Panc1 (cell line): ENCODE measurements at places on chromosomes 6 and 20. TPM values are rescaled to one million over a fixed set of nuclear protein-coding genes. Genes with fewer than 3 reads are reported as not detected.

Gene POM121L2
- total RNA-seq: not detected

Gene TCF21
- total RNA-seq: not detected

Gene ORC3
- total RNA-seq: 36.9 TPM

Gene RIOK1
- 30.0 TPM for total RNA-seq

Gene DZANK1
- 3.0 TPM for total RNA-seq

Gene SIRPA
- total RNA-seq: 2.4 TPM

DNA sequence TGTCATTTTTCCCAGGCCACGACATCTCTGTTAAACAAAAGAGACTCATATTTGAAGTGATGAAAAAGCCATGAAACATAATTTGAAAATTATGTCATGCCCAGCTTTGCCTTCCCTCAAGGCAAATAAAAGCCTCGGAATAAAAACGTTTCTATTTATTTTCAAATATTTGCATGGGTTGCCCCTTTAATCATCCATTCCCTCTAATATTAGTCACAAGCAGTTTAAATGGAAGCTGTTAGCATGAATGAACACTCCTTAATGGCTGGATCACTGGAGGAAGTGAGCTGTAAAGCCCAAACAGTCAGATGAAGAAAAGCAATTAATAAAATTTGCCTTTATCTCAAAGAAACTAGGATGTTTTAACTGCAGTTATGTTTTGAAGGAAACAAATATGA lies 69.3 kb upstream of the STMND1 start:
- H3K36me3 ChIP-seq: no peaks in the 10 kb centered on the region
- DNase-seq: peak; percentile 15
- no peak overlapping the region for H3K27ac ChIP-seq
- no peak overlapping the region for H3K4me3 ChIP-seq
- H3K27me3 ChIP-seq: peaks cover 11% of the 10 kb centered on the region; the same call in 1 of the 2 replicates

DNA sequence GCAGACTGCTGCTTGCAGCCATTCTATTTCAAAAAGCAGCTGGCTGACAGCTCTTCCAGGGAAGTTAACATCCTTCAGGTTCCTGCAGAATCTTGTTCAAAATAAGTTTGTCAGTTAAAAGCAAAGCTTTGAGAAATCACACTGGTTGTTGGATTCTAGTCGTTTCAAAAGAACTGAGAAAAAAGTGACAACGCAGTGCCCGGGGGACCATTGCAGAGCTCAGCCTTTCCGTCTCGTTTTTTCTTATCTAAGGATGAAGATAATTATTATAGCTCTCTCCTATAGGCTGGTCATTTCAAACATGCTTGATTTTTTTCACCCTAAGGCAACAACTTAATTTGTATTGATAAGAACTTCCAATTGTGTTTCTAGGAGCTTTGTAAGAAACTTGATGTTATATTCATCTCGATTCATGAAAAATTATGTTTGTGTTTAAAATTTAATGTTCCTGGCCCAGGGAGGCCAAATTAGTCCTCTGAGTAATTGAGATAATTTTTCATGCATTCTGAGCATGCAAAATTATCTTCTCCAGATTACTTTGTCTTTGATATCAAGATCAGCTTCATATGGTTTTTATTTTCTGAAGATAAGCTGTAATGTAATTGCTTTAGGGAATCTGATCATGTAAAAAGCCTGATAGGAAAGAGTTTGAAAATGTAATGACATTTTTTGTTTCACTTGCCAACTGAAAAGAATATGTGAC lies 58.4 kb downstream of the SNAP25 start:
- H3K4me3 ChIP-seq: no peak overlapping the region
- H3K27me3 ChIP-seq: no peaks in the 10 kb centered on the region
- H3K27ac ChIP-seq: no peak overlapping the region
- H3K36me3 ChIP-seq: no peaks in the 10 kb centered on the region
- no peak for DNase-seq

- DNase-seq: no peak
- no peaks in the 10 kb centered on the region for H3K27me3 ChIP-seq
- peaks cover 12% of the 10 kb centered on the region for H3K4me1 ChIP-seq
These were observed 55.0 kb downstream of the BMP7 start for GRCh38 chr20:57211406-57211805.

GRCh38 chr6:119430805-119431204 lies 81.2 kb upstream of the MAN1A1 start:
- no peak overlapping the region for H3K4me3 ChIP-seq
- H3K36me3 ChIP-seq: no peaks in the 10 kb centered on the region
- H3K27ac ChIP-seq: no peak overlapping the region
- H3K27me3 ChIP-seq: no peaks in the 10 kb centered on the region
- H3K4me1 ChIP-seq: no peaks in the 10 kb centered on the region

DNA sequence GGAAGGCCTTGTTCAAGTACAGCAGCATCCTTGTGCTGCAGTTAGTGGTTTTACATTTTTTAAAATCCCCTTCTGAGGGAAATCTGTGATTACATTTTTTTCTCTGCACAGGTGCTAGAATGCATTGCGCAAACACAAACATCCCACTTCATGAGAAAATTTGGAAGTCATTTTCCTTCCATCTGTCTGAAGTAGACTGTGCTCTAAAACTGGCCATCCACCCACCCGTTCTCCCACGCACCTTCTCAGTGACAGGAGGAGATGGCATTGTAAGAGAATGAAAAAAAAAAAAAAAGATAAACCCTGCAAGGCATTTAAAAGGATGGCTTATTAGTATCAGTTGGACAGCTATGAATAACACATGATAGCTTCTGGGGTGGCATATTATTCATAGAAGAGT lies 65.0 kb downstream of the SOBP start:
- no peak overlapping the region for H3K4me3 ChIP-seq
- no peaks in the 10 kb centered on the region for H3K36me3 ChIP-seq
- H3K27me3 ChIP-seq: no peaks in the 10 kb centered on the region

- H3K27me3 ChIP-seq: no peaks in the 10 kb centered on the region
- no peak overlapping the region for H3K4me3 ChIP-seq
- no peak for DNase-seq
- H3K4me1 ChIP-seq: peaks cover 12% of the 10 kb centered on the region
- H3K36me3 ChIP-seq: no peaks in the 10 kb centered on the region
These were observed 108.3 kb downstream of the TNFAIP3 start for GRCh38 chr6:137975188-137975940.

DNA sequence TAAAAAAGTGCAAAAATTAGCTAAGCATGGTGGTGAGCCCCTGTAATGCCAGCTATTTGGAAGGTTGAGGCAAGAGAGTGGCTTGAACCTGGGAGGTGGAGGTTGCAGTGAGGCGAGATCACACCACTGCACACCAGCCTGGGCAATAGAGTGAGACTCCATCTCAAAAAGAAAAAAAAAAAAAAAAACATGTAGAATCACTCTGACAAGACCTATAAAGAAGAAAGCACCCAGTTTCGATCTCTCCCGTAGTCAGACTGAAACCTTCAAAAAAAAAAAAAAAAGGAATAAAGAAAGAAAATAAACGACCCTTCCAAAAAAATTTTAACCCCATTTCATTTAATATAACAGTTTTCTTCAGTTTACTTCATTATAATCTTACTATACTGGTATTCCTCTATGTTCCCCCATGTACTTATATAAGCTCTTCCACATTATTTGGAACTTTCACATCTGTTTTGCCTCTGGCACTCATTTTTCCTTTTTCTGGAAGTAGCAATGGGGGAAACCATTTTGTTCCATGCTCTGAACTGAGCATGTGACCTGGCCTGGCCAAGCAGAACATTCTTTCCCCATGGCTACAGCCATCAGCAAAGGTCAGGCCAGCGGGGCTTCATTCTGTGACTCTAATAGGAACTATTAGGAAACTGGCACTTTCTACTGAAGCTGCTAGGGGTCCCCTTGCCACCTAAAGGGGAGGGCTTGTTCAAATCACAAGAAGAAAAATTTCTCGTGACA lies 9.6 kb downstream of the SLC18B1 start:
- no peaks in the 10 kb centered on the region for H3K36me3 ChIP-seq
- DNase-seq: no peak
- no peak overlapping the region for H3K4me3 ChIP-seq
- H3K27ac ChIP-seq: no peak overlapping the region
- no peaks in the 10 kb centered on the region for H3K27me3 ChIP-seq

DNA sequence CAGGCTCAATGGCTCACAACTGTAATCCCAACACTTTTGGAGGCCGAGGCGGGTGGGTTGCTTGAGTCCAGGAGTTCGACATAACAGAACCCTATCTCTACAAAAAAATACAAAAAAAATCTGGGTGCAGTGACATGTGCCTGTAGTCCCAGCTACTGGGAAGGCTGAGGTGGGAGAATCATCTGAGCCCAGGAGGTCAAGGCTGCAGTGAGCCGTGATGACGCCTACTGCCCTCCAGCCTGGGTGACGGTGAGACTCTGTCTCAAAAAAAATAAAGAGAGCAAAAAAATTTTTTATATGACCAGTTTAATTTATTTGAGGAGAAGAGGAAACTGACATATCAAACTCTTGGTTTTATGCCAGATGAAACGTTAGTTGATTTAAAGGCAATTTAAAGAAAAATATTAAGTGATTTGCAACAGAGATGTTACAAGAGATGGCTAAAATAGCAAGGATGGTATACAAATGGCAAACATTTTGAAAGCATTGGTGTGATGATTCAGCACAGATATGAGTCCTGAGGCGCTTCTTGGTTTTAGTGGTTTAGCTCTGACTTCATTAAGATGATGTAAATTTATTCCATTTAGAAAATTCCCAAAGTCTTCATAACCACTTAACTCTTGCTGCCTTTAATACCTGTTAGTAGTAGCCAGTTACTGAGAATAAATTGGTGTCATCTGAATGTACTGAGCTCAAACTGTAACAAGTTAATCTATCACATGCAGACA lies 17.7 kb downstream of the GTF2H5 start:
- 0 out of 2 replicates have a peak, but pooled peaks cover 2% of the 10 kb centered on the region for H3K36me3 ChIP-seq
- H3K4me3 ChIP-seq: no peak overlapping the region
- H3K4me1 ChIP-seq: no peaks in the 10 kb centered on the region
- H3K27ac ChIP-seq: no peak overlapping the region
- no peaks in the 10 kb centered on the region for H3K27me3 ChIP-seq

DNA sequence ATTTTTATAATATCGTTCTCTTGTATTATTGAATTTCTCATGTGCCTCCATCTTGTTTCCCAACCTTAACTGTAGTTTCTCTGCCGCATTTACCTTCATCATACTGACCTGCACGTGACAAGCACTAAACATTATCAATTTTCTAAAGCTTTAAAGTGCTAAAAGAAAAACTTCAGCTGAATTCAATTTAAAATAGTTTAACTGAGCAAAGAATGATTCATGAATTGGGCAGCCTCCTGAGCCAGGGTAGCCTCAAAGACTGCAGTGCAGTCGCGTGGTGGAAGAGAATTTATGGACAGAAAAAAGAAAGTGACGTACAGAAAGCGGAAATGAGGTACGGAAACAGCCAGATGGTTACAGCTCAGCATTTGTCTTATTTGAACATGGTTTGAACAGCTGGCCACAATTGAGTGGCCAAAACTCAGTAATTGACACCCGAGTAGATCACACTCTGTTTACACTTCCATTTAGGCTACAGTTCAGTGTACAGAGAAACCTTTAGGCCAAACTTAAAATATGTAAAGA lies 4.2 kb upstream of the ZDHHC14 start:
- no peaks in the 10 kb centered on the region; the same call in 1 of the 2 replicates for H3K36me3 ChIP-seq
- H3K27ac ChIP-seq: no peak overlapping the region
- H3K4me3 ChIP-seq: no peak overlapping the region
- H3K27me3 ChIP-seq: no peaks in the 10 kb centered on the region
- peaks cover 4% of the 10 kb centered on the region; the same call in 1 of the 2 replicates for H3K4me1 ChIP-seq

GRCh38 chr6:51855310-51856082 lies 231.9 kb downstream of the PKHD1 start:
- H3K4me1 ChIP-seq: no peaks in the 10 kb centered on the region
- H3K27ac ChIP-seq: no peak overlapping the region
- no peaks in the 10 kb centered on the region for H3K27me3 ChIP-seq
- H3K4me3 ChIP-seq: no peak overlapping the region
- peak; percentile 20 for DNase-seq

DNA sequence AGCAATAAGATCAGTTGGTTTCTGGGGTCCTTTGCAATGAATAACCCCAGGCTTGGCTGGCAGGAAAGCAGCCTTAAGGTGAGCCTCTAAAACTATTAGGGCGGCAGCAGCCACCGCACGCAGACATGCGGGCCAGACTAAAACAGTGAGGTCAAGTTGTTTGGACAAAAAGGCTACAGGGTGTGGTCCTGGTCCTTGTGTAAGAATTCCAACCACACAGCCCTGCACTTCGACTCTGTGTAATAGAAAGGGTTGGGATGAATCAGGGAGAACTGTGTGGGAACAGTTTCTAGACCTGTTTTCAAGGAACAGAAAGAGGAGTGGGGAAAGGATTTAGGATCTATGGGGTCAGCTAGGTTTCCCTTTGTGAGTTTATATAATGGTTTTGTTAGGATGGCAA lies 237.6 kb downstream of the SMOC2 start:
- DNase-seq: no peak
- H3K36me3 ChIP-seq: no peaks in the 10 kb centered on the region
- no peak overlapping the region for H3K27ac ChIP-seq
- no peak overlapping the region for H3K4me3 ChIP-seq
- peaks cover 4% of the 10 kb centered on the region; the same call in 1 of the 2 replicates for H3K27me3 ChIP-seq

DNA sequence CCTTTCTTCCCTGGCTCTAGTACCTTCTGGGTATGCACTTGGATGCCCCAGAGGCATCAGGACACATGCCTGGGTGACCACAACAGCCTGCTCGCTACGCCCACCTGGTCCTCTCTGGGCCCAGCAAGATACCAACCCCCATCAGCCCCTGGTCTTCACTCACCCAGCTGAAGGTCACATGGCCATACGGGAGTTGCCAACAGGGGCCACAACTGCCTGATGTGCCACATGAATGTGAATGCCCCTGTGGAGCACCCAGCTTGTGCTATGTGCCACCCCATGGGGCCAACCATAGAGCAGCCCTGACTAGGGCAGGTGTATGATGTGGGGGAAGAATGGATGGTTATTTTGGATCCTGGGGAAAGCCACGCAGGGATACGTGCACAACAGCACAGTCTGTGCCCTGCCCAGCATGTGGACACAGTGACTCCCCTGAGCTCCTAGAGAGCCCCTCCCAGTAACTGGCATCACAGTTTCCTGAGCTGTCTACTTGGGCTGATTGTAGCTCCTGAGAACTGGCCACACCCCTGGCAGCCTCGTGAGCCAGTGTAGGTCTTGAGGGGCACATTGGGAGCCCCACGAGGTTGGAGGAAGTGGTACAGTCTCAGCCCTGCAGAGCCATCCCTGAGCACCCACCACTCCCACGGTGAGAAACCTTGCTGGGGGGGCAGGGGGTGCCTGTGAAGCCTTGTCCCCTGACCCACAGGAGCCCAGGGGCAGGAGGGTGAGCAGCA lies 10.5 kb upstream of the PCMTD2 start:
- H3K36me3 ChIP-seq: no peaks in the 10 kb centered on the region
- no peak overlapping the region for H3K27ac ChIP-seq
- DNase-seq: no peak
- no peaks in the 10 kb centered on the region for H3K4me1 ChIP-seq
- no peak overlapping the region for H3K4me3 ChIP-seq
- H3K27me3 ChIP-seq: peaks cover 1% of the 10 kb centered on the region

GRCh38 chr6:98971303-98971702 lies 23.6 kb upstream of the FBXL4 start:
- no peaks in the 10 kb centered on the region for H3K27me3 ChIP-seq
- no peak overlapping the region for H3K4me3 ChIP-seq
- DNase-seq: no peak
- H3K27ac ChIP-seq: no peak overlapping the region
- H3K36me3 ChIP-seq: no peaks in the 10 kb centered on the region

DNA sequence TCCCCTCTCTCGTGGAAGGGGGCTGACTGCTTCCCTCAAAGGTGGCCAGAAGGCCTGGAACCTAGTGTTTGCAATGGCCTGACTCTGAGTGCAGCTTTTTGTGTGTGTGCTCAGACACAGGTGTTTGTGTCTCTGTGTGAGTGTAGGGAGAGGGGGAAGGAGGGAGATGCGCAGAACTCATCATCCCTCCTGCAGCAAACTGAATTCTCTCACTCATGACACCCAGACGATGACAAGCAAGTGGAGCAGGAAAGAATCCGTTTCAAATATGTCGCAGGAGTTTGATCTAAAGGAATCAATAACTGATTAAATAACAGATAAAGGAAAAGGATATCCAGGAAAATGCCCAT lies 101.4 kb downstream of the TNFAIP3 start:
- no peaks in the 10 kb centered on the region for H3K36me3 ChIP-seq
- no peak overlapping the region for H3K4me3 ChIP-seq
- no peak for DNase-seq
